ENCODE measurements at places on chromosomes 3 and 15. TPM values are rescaled to one million over a fixed set of nuclear protein-coding genes. Genes with fewer than 3 reads are reported as not detected.
A peak's percentile ranks its signal among the peaks of the same experiment; 100 is the strongest.

LRRC31 gene
- total RNA-seq: not detected

LEKR1 gene
- total RNA-seq: 0.93 TPM

GOLGA8H gene
- total RNA-seq: not detected

UBA7 gene
- 68.6 TPM for total RNA-seq

RTP4 gene
- 3.1 TPM for total RNA-seq

GRCh38 chr3:101925564-101925963, 76.2 kb downstream of the NFKBIZ start:
- ATAC-seq: no peak

- ATAC-seq: no peak
These were observed 57.2 kb downstream of the SLC15A2 start for GRCh38 chr3:121951291-121951919.

- no peak for ATAC-seq
These were observed 108.5 kb downstream of the SYNPR start for GRCh38 chr3:63386568-63386967.

GRCh38 chr15:77675806-77676415, 43.2 kb upstream of the LINGO1 start:
- no peak for ATAC-seq

GRCh38 chr15:100279446-100279845, 62.3 kb downstream of the ADAMTS17 start:
- no peak for ATAC-seq

- ATAC-seq: no peak
These were observed 530 bp upstream of the FBXL22 start for GRCh38 chr15:63596676-63597037.

DNA sequence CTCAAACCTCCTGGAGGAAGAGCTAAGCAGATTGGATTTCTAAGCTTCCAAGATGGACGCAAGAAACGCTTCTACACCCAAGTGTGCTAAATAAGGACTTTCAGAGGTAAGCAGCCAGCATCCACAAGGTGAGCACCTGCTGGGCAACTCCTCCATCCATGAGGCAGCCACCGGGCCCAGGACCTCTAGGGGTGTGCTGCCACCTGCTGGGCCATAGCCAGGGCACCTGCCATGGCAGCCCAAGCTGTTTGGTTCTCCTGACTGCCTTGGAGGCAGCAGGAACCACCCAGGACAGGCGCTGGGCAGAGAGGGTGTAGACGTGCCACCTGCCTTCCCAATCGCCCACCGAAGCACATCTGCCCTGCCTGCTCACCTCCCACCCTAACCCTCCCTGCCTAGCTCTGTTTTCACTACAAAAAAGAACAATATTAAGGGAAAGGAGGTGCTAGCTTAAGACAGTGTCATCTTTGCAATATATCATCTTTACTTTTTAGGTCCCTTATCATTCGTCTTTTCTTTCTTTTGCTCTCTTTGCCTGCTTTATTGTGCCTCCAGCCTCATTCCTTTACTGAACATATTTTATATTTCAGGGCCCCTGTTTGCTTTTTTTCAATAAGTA, 12.9 kb downstream of the C15orf62 start:
- peak; percentile 86 for ATAC-seq

- no peak for ATAC-seq
These were observed 11.6 kb downstream of the RFX7 start for GRCh38 chr15:56232058-56232457.
